Fibroblast of the conjunctiva (primary cell): ENCODE measurements at places on chromosomes 6 and 20.
A peak's percentile ranks its signal among the peaks of the same experiment; 100 is the strongest.

- DNase-seq: no peak
Observed at GRCh38 chr20:64142590-64142989, 21.7 kb upstream of the MYT1 start.

DNA sequence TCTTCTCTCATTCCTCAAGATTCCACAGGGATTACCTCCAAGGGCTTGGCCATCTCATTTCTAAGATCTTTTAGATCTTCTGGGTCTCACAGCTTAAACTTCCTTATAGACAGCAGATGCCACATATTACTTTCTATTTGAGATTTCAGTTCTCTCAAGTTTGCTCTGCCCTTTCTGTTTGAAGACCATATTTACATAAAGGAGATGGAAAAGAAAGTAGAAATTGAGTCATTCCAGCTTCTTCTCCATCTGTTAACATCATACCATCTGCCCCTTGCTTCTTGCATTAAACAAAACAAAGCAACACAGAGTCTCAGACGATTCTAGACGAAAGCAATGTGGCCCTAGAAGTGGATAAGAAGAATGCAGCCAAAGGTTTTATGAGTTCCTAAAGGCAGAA, 203.4 kb downstream of the TTLL2 start:
- no peak for DNase-seq

GRCh38 chr6:90977513-90977912, 390.6 kb upstream of the MAP3K7 start:
- no peak for DNase-seq

- no peak for DNase-seq
Observed at GRCh38 chr6:34919651-34920050, 30.6 kb downstream of the ANKS1A start.

GRCh38 chr6:156842598-156843250, 65.5 kb downstream of the ARID1B start:
- no peak for DNase-seq

DNA sequence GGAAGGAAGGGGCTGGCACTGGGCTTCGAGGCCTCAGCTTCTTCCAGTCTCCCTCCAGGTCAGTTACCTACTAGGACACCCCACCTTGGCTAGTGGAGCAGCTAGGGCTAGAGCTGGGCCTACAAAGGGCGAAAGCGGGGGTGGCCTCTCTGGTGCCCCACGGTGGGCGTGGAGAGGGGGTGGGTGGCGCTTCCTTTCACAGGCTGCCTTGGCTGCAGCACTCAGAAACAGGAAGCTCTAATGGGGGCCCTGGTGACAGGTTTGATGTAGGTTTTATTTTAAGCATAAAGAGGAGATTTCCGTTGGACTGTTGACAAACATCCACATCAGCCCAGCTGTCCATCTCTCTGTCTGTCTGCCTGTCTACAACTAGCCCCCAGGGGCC, 13.4 kb downstream of the FAM110A start:
- no peak for DNase-seq

DNA sequence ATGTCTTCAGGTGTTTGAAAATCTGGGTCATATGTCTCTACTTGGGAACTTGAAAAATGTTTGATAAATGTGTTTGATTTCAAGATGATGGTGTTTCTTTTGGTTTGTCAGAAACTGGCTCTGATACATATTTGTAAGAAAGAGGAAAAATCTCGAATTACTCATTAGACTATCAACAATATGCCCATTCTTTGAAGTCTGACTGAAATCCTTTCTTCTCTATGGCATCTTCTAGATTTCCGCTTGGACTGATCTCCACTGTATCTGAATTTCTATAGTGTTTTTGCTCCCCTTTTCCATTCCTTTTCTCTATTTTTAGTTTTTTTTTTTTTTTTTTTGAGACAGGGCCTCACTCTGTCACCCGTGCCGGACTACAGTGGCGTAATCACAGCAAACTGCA, 1096.5 kb downstream of the KIF16B start:
- no peak for DNase-seq

- no peak for DNase-seq
Observed at GRCh38 chr6:25649611-25650010, 2.4 kb upstream of the SCGN start.

DNA sequence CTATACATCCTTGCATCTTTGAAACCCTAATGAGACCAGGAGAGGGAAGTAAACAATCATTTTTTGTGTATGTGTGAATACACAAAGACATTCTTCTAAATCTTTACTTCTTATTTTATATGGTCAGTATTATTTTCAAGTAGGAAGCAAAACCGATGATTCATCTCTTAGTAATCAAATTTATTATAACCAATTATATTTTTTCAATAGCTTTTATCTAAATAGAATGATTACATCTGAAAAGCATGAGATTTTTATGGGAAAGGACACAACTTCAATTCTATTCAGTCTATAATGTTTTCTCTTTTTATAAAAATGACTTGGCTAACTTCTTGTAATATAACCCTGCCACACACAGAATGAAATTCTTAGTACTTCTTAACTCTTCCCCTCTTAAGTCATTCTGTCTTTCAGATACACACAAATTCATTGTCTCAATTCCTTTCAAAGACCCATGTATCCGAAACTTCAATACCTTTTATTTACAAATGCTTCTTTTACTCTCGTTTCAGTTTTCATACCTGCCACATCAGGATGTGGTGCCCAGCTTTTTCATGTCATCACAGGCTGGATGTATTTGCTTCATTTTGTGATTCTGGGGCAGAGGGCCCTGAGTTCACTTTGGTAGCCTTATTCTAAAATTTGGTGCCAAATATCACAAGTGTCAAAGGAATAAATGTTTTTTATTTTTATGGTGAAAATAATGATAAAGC, 227.0 kb downstream of the PHF3 start:
- DNase-seq: no peak

- no peak for DNase-seq
Observed at GRCh38 chr20:43720007-43720406, 6.8 kb downstream of the GTSF1L start.

GRCh38 chr6:14172562-14172961, 55.0 kb downstream of the CD83 start:
- no peak for DNase-seq

GRCh38 chr6:24868765-24869164, 67.0 kb downstream of the RIPOR2 start:
- DNase-seq: no peak

DNA sequence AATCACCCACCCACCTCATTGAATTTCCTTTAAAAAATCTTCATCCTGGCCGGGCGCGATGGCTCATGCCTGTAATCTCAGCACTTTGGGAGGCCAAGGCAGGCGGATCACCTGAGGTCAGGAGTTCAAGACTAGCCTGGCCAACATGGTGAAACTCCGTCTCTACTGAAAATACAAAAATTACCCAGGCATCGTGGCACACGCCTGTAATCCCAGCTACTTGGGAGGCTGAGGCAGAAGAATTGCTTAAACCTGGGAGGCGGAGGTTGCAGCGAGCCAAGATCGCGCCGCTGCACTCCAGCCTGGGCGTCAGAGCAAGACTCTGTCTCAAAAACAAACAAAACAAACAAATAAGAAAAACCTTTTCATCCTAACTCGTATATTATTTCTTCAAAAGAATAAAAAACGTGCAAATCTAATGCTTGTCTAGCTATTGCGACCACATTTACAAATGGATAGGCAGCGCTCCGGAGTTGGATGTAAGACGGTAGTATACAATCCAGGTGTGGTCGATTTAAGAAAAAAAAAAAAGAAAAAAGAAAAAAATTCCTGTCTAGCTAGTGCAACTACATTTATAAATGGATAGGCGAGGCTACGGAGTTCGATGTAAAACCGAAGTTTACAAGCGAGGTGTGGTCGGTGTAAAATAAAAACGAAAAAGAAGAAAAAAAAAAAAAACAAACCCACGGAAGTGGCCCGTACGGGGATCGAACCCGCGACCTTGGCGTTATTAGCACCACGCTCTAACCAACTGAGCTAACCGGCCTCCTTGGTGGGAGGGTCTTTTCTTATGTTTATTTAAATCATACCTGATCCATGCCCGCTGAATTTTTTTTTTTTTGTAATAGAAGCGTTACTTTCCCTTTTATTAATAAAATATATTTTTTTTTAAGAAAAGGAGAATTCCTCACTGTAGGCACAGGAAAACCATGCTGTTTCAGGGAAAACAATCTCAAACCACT, 70.7 kb upstream of the PRSS16 start:
- DNase-seq: peak; percentile 27

DNA sequence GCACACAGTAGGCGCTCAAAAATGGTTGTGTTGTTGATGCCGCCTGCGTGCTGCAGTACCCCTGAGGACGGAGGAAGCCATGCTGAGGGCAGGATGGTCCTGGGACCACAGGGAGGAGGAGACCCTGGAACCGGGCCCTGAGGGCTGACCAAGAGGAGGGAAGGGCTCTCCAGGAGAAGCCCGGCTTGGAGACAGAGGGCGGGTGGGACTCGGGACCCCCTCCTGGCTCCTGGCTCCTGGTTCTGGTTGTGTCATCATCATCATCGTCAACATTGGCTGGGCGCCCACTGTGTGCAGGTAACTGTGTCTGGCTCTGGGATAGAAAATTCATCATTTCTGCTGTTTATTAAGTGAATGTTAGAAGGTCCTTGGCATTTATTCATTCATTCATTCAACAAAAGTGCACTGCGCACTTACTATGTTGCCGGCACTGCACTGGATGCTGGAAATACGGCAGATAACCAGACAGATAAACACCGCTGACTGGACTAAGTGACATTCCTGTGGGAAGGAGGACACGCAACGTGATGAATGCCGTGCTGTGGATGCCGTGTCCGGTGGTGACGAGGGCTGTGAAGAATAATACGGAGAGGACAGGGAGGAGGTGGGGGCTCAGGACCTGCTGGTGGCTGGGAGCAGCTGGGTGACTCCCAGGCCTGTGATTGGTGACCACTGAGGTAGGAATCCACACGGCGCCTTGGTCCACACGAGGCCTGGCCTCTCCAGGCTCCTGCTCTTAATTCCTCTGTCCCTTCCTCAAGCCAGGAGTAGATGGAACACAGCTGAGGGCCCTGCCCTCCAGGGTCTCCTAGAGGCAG, 35.3 kb downstream of the SPDEF start:
- no peak for DNase-seq

DNA sequence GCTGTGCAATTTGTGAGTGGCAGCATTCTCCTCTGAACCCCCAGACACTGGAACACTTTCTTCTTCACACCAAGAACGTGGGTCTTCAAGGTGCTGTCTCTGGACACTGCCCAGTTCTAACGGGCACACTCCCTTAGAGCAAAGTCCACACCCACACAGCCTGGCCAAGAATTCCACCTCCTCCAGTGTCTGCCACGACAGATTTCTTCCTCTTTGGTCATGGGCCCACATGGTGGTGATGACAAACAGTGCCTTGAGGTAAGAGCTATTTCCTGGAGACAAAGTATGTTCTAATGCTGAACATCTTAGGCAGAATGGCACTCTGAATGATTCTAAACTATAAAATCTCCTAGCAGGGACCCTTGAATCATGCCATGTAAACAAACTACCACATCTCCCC, 25.5 kb upstream of the SSTR4 start:
- DNase-seq: no peak

GRCh38 chr6:111995404-111995803, 58.5 kb upstream of the CCN6 start:
- peak; percentile 28 for DNase-seq

- DNase-seq: no peak
Observed at GRCh38 chr6:95417856-95418255, 159.5 kb upstream of the MANEA start.

DNA sequence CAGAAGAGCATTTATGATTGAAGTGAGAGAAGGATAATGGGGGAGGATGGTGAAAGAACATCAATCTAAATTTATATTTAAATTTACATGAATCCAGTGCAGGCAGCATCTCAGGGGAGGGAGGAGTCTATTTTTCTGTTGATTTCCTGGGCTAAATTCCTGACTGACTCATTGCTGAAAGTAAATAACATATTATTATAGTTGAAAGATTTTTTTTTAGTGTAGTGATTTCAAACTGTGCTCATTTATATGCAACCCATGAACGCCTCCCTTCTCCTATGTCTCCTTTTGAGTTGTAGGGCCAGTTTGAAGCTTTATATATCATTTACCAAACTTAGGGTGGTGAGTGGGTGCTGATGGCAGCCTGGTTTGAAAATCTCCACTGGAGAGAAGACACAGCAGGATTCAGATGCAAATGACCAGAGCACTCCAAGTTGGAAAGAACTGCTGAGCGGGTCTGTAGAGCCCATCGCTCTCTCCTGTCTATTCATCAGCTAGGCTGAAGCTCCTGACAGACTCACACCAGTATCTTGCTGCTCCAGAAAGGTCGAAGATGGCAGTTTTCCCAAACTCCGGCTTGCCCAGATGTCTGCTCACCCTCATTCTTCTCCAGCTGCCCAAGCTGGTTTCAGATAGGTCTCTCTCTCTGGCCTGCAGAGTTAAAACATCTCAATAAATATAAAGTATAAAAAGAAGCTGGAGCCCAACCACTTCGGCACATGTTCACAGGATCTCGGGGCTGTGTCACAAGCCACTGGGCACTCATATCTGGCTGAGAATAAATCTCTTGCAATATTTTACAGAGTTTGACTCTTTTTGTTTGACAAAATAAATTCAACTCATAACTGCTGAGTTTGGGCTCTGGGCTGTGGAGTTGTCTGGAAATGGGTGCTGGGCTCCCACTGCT, 18.3 kb downstream of the BTN2A1 start:
- no peak for DNase-seq

- DNase-seq: no peak
Observed at GRCh38 chr6:170561555-170561954, 7.4 kb downstream of the TBP start.

GRCh38 chr20:361561-361960, 14.7 kb downstream of the NRSN2 start:
- DNase-seq: no peak

GRCh38 chr6:11350294-11350693, 117.8 kb upstream of the NEDD9 start:
- DNase-seq: no peak

DNA sequence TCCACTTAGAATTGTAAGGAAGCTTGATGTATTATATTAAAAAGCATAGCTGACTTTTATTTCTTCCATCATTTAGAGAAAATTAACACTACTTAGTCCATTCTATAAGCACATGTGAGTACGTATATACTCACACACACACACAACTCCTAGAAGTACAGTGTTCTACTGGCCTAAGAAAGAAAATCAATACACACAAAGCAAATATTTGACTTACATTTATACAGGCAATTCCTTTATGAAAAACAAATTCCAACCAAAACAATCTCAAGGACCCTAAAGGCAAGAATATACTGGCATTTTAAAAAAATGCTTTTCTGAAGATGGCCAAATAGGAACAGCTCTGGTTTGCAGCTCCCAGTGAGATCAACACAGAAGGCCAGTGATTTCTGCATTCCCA, 71.9 kb downstream of the NRSN1 start:
- no peak for DNase-seq
